GM10248 (cell line): ENCODE measurements at places on chromosomes 1 and 21.

DNA sequence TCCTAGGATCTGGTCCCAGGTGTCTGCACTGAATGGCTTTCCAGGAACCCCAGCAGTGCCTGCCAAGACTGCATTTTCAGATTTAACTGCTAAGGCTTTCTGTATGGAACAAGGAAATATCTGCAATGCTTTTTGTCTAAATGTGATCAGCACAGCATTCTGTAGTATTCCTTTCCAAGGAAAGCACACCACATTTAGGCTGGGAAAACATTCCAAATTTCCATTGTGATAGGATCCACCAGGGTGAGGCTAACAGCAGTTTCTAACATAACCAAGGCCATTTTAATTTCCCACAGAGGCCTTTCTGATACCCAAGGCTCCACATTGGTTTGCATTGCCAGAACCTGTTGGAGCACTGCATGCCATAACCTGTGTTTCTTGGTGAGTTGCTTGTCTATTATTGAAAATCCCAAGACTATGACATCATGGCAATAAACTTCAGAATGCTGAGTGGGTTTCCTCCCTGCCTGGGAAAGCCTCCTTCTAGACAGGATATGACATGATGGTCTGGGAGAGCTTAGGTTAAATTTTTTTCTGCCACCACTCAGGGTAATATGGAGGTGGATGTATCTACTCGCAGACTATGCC, 23.3 kb upstream of the PTGFRN start:
- DNase-seq: no peak

GRCh38 chr1:159040206-159040605, 30.5 kb downstream of the IFI16 start:
- DNase-seq: no peak

GRCh38 chr21:38744861-38745260, 60.9 kb upstream of the ETS2 start:
- no peak for DNase-seq

- DNase-seq: peak; percentile 33
Observed at GRCh38 chr1:65958561-65959350, 166.1 kb downstream of the PDE4B start.

DNA sequence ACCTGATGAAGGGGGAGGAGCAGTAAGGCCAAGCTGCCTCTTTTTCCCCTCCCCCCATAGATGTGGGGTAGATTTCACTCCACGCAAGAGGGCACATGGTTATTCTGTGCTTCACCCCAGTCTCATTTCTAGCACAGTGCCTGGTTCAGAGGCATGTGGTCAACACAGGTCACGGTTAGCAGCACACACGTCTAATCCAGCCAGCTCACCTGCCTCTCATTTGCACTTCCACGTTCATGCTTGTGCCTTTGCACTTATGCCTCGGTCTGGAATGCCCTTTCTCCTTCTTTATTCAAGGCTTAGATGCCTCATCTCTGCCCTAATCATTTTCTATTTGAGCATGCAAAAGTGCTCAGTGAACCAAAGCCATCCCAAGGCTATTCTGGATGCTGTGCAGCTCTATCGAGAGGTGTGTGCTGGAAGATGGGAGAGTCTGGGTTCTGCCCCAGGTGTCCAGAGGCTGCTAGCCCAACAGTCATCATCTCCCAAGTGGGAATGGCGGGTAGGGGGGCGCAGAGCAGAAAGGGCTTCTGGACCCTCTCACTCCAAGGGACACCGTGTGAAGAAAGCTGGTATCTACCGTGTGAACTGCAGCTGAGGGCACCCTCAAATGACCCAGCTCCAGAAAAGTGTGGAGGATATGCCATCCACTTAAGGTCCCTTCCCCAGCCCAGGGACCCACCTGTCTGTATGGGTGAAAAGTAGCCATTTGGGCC, 2.1 kb upstream of the A3GALT2 start:
- no peak for DNase-seq

- DNase-seq: no peak
Observed at GRCh38 chr1:109559995-109560394, 11.6 kb downstream of the GNAI3 start.

DNA sequence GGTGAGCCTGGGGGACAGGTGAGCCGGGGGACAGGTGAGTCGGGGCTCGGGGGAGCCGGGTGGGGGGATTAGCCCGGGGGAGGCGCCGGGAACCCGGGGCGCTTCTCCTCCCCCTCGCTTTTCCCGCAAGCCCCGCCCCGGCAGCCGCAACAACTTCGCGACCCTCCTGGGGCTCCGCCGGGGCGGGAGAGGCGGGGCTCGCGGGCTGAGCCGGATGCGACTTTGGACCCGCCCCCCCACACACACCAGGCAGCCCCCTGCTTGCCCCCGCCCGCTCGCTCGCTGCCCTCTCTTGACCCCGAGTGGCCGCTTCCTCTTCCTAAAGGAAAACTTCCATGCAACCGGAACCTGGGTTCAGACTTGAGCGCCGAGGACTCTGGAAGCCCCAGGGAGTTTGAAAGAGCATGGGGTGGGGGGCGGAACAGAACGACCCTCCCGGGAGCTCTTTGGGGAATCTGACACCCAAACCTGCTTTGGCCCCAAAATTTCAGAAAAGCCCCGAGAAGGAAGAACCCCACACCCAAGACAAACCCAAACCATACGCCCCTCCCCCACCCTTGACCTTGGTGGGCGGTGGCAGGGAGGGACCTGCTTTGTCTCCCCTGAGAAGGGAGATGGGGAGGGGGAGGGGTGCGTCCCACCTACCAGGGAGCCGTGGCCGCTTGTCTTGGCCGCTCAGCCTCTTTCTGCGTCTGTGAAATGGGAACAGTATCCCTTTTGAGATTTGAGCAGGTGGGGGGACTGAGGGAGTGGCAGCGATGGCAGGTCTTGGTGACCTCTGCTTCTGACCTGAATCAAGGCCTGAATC, 550 bp downstream of the ARHGEF16 start:
- DNase-seq: no peak

GRCh38 chr1:179814546-179814838, 63.1 kb downstream of the TOR1AIP2 start:
- DNase-seq: no peak

- DNase-seq: no peak
Observed at GRCh38 chr21:33155422-33155821, 74.3 kb upstream of the IFNAR2 start.

DNA sequence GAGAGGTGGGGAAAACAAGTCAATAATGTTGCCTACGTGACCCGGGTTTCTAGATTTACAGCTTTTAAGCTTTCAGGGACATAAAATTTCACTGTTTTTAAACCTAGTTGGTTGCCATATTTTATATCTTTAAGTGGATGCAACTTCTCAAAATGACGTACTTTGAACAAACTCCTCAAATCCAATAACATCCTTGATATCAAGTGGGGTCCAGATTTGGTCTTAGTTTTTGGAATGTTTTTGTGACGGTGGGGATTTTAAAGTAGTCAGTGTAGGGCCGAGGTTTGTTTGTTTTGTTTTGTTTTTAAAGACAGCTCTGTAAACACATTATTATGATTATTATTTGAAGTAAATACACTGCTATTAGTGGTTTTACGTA, 453 bp downstream of the CDKN2C start:
- no peak for DNase-seq

- DNase-seq: no peak
Observed at GRCh38 chr1:72526926-72527325, 244.6 kb upstream of the NEGR1 start.

DNA sequence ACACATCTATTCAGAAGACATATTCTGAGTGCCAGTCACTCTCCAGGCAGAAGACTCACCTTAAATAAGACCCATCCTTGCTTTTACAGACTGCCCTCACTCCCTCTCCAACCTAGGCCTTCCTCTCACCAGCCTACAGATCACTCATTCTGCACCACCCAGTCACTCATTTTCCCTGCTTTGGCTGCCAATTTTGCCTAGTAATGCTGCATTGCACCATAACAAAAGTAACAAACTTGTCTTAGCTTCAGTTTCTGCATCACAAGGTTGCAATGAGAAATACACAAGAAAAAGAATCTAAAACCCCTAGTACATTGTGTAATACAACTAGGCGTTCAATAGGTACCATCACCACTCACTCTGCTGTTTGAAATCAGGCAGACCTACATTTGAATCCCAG, 292.4 kb downstream of the PLPP3 start:
- DNase-seq: no peak

- DNase-seq: no peak
Observed at GRCh38 chr1:117683571-117684285, 77.9 kb downstream of the TENT5C start.

- no peak for DNase-seq
Observed at GRCh38 chr1:186799689-186800054, 29.1 kb upstream of the PLA2G4A start.

DNA sequence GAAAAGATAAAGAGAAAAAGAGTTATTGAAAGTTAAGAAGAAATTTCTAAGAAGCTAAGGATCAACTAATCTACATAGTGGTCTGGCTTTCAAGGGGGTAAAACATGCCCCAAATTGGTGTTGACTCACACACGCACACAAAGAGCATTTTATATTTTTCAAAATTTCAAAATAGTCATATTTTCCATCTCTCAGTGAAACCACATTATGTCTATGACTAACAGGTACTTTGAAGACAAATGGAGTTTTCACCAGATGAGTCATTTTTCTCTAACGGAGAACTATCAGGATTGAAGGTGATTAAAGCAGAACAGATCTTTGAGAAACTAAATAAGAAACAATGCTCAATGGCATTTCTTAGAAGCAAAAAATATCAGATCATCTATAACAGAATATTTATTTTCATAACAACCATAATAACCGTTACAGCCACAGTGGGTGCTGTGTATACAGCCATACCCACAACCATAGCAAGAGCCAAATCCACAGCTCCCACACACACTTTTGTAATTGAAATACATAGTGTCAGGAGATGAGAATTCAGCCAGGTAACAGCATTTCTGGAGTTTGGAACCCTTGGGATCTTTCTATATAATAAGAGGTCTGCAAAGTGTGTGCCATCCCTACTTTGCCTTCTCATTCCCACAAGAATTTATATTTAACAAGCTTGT, at the start of gene KRTAP21-3:
Gene KRTAP21-3, minus strand, starts transcription at position 539 of the 671 bp plus-strand sequence. Its CDS starts 18 bp downstream, at position 521.
- no peak for DNase-seq

DNA sequence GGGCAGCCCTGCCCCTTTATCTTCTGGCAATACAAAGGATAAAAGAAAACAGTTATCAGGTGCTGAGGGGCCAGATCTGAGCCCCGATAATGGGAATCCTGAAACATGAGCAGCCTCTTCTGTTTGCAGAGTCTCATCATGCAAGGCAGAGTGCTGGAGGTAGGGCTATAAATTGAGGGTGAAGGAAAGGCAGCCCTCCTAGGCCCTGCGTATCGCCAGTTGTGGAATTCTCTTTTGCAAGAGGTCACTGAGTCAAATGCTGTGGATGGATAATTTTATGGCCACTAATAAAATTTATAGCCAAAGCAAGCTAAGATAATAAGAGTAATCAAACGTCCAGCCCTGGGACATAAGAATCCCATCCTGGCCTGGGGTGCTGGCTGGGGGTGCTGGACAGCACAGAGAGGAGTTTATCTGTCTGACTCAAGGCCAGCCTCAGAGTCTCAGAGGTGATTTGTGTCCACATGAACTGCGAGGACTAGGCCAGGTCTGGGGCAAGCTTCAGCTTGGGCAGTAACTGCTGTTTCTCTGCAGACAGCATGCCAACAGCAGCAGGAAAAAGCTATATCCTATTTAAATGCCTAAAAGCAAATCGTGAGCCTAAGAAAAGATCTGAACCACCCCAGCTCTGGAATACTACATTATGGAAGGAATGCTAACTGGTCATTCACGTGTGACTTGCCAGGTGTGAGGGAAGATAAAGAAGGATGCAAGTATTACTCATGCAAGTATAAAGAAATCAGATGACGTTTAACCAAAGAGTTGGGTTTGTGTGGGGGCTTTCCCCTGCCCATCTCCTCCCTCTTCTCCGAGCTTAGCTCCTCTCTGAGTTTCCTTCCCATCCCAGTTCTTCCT, 254.8 kb downstream of the KIF26B start:
- DNase-seq: no peak

- no peak for DNase-seq
Observed at GRCh38 chr1:21837476-21837875, 25.4 kb downstream of the LDLRAD2 start.

- DNase-seq: no peak
Observed at GRCh38 chr1:153395136-153395685, 4.3 kb upstream of the S100A8 start.

GRCh38 chr1:38344716-38345115, 298.1 kb upstream of the POU3F1 start:
- DNase-seq: no peak

DNA sequence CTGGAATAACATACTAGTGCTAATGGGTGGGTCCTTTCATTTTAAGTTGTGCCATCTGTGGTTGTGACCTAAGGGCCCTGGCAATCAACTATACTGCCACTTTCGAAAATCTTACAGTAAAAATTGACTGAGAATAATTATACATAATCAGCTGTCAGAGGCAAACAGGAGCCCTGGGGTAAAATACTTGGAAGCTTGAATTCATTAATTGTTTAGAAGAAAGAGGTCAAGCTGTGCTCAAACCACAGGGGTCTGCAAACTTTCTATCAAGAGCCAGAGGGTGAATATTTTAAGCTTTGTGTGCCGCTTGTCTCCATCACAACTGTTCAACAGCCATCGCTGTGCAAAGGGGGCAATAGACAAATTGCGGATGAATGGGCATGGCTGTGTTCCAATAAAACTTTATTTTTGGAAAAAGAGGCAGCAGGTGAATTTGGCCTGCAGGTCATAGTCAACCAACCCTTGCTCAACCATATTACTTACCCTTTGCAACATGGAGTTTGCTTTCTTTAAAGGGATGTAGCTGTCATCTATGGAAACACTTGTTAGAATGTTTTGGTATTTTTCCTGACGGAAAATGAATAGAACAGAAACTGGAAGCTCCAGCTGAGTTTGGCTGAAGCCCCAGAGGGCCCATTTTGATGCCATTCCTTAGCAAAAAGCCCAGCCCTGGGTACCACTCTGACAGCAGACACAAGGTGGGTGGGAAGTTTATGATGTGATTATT, 35.7 kb upstream of the USP1 start:
- no peak for DNase-seq

DNA sequence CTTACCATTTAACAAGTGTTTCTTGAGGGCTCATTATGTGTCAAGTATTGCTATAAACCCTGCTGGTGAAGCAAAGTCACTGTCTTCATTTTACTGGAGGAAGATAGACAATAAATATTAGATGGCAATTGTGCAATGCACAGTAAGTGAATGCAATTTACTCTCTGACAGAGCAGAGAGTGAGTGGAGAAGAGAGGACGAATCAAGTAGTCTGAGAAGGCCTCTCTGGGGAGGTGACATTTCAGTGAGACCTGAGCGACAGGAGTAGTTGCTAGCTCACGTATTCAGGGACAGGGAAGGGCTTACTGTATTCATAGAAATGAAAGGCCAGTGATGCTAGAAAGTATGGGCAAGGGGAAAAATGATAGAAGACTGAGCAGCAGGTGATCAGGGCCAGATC, 1.2 kb upstream of the NMNAT2 start:
- no peak for DNase-seq
